ENCODE measurements at places on chromosomes 4 and X.

- DNase-seq: no peak
These were observed 3.2 kb upstream of the CPZ start for GRCh38 chr4:8589336-8589735.

- DNase-seq: no peak
These were observed 329.1 kb upstream of the MAD2L1 start for GRCh38 chr4:120395746-120396145.

DNA sequence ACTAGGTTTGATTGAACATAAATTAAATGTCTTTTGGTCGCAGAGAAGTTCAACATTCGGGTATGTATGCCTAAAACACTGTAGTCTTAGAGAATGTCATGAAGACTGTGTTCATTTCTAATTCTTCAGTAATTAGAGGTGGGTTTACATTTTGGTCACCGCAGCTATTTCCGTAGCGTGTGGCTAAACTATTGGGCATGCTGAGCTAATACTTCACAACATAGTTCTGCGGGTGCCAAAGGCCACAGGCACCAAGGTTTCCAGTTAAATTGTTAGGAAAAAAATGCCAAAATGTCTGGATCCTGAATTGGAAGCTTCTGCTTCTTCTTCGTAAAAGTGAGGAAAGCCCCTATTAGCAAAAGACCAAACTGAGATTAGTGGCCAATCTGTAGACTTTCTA is 25.1 kb downstream of the SMIM31 start:
- no peak for DNase-seq

GRCh38 chr4:155073852-155074251 is 134.6 kb upstream of the NPY2R start:
- DNase-seq: no peak

GRCh38 chrX:139201924-139202323 is 328.6 kb upstream of the F9 start:
- no peak for DNase-seq

DNA sequence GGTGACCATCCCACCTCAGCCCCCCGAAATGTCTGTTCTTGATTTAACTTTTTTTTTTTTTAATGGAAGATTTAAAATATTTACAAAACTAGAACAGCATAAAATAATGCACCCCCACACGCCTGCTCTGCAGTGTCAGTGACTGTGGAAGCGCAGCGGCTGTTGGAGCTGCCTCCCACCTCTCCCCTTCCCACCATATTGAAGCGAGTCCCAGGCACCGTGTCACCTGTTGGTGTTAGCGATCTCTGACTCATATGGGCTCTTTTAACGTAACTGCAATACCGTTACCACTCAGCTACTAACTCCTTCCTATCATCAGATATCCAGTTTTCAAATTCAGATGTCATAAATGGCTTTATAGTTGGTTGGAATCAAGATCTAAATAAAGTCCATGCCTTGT is 17.1 kb upstream of the TADA2B start:
- no peak for DNase-seq

DNA sequence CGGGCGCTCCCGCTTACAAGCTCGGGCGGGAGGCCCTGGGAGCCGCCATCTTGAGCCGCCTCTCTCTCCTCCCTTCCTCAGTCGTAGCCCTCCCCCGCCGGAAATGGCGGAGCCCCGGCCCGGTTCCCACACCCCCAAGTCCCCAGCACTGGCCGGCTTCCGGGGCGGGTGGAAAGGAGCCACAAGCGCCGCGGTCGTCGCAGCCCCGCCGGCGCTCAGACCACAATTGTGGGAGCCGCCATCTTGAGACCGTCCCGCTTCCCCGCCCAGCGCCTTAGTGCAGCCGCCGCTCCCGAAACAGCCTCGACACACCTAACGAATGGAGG is 531 bp downstream of the HCFC1 start:
- peak; percentile 95 for DNase-seq

DNA sequence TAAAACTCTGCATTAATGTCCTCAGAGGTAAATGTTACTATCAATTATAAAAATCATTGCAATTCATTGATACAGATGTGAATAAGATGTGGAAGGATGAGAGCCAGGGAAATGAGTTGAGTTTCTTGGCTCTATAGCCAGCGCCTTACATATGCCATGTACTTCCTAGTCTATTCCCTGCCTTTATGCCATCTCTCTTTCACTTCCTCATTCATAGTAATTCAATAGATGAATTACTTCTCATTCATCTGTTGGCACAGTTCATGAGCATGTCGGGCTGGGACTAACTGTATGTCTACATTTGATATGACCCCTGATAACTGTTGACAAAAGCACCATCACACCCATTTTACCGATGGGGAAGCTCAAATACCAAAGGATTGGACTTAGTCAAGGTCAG is 55.7 kb downstream of the LNX1 start:
- no peak for DNase-seq

DNA sequence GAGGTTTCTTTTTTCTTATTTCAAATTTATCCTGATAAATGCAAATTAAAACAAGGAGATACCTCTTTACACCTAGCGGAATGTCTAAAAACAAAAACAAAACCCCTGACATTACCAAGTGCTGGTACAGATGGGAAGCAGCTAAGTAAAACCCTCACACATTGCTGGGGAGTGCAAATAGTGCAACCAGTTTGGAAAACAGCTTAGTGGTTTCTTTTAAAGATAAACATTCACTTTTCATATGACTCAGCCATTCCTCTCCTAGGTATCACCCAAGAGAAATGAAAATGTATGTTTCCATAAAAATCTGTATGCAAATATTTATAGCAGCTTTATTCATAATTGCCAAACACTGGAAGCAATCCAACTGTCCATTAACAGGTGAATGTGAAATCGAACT is 84.1 kb upstream of the HELT start:
- DNase-seq: no peak

DNA sequence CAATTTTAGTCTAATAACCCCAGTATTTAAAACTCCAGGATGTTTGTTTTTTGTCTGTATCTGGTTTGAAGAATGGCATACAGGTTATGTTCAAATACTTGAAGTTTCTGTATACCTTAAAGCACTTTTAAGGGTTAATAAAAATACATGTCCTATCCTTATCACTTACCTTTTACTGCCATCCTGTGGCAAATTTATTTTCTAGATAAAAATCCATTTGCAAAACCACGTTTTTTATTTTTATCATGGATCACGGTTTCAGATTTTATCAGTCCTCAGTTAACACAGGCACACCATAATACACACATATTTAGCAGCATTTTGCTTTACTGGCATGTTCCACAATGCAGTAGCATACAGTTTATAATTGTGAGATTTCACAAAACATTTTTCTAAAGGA is 113.3 kb upstream of the H2AZ1 start:
- DNase-seq: no peak

GRCh38 chr4:150229520-150229919 is 151.3 kb downstream of the DCLK2 start:
- DNase-seq: no peak

DNA sequence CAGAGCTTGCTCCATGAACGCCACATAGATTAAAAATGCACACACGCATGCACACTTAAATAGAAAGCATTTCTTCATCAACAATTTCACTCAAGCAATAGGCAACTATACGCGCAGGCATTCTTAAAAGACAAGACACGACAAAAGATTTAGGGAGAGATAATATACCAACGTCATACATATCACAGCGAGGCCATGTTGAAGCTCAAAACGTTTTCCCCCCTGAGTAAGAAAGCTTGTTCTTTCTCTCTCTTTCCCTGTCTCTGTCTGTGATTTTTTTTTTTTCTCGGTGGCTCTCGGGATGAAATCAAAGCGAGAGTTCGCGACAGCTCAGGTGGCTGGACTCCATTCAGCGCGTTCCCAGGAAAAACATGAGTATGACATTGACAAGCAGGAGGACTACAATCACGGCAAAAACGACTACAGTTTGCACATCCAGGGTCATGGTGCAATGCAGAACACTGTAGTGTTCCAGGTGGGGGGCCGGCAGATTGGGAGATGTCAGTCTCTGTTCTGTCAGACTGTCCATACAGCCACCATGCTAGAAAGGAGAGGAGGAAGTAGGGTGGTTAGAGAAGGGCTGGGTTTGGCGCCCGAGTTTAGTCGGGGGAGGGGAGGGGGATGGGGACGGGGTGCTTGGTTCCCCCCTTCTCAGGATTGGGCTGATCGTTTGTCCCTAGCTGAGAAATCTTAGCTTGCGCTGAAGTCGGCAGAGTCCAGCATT is 30.7 kb downstream of the ARHGEF9 start:
- DNase-seq: no peak

GRCh38 chrX:11430271-11430670 is 137.1 kb downstream of the AMELX start:
- DNase-seq: no peak

DNA sequence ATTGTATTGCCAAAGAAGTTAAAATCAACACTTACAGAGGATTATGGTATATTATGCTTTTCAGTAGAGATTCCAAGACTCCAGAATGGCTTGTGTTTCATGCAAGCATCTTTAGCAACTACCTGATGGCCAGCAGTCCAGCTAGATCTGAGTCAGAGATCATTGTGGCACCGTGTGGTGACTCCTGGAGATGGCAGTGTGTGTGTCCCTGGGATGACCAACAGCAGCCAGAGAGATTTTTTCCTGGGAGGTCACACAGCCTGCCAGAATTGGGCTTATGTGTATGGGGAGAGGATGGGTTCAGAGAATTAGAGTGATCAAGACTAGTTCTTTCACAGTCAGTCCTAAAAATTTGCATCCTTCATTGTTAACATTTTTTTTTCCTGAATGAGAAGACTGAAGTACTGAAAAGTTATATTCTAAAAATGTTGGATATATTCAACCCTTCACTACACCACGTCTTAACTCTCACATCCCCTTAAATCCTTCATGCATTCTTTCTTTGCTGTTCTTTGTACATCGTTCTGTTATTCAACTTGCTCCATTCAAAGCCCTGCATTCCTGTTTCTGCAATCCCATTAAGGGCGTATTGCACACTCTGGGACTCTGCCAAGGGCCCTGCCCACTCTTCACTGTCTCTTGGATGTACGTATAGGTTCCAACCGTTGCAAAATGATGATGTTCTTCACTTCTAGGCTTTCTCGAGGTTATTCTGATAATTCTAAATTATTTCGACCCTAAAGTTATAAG is 12.4 kb downstream of the TENM3 start:
- no peak for DNase-seq

DNA sequence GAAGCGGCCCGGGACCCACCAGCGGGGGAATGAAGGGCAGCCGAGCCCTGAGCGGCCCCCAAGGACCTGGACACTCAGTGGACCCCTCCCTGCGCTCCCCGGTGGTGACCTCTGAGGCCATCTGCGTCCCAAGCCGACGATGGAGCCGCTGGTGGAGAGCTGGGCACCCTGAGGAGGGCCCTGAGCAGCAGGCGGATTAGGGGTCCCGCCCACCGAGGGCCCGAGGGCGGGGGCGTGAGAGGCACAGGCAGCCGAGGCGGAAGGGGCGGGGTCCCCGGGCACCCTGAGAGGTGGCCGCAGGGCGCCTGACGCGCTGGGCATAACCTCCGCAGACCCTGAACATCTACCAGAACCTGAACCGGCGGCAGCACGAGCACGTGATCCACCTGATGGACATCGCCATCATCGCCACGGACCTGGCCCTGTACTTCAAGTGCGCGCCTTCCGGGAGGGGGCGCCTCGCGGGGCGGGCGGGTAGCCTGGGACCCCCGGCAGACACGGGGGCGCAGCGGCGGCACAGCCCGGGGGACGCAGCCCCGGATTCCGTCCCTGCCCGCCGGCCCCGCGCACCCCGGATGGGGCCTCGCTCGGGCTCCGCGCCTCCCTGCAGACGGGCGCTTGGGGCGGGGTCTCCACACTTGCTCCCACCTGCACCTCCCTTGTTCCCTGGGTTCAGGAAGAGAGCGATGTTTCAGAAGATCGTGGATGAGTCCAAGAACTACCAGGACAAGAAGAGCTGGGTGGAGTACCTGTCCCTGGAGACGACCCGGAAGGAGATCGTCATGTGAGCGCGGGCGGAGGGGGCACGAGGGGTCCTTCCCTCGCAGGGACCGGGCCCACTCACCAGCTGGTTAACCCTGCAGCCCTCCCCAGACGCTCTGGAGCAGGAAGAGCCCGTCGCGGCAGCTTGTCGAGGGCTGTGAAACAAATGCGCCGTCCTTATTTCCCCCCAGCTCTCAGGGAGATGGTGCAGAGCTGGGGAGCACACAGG is 10.3 kb downstream of the ATP5ME start:
- DNase-seq: peak; percentile 75

DNA sequence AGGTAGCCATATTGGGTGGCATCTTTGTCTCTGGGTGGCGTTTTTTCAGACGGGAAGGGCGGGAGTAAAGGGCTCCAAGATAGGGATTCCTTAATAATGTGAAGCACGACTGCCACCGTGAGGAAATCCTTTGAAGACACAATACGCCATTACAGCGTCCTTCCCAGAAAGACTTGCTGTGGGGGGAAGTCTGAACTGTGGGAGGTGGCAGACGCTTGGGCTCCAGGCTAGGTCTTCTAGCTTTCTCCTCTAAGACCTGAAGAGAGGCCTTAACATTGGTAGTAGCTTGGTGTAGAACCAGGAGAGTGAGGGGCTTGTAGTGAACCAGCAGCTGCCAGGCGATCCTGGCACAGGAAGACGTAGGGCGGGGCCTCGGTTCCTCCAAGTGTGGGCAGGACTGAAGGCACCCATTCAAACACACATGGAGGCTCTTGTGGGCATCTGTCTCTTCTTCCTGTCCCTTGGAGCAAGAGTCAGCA is 197.3 kb downstream of the OR13H1 start:
- DNase-seq: peak; percentile 71

DNA sequence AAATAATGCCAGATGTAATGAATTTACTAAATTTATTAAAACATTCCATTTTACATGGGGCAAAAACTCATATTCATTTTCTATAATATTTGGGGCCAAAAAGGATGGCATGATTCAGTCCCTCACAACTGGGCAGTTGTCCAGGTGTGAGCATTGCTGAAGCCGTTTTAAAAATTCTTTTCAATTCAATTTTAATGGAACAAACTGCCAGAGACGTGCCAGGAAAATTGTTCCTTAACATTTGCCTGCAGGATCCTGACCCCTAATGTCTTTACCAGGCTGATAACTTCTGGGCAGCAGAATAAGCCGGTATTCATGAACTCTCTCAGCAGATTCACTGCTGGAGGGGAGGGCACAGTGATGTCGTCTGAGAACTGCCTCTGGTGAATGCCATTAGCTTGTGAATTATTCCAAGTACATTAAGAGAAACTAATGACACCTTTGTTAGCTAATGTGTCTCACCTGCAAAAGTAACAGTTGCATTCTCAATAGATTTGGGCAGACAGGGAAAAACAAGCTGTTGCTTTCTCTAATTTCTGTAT is 1445.1 kb upstream of the TENM3 start:
- DNase-seq: no peak

DNA sequence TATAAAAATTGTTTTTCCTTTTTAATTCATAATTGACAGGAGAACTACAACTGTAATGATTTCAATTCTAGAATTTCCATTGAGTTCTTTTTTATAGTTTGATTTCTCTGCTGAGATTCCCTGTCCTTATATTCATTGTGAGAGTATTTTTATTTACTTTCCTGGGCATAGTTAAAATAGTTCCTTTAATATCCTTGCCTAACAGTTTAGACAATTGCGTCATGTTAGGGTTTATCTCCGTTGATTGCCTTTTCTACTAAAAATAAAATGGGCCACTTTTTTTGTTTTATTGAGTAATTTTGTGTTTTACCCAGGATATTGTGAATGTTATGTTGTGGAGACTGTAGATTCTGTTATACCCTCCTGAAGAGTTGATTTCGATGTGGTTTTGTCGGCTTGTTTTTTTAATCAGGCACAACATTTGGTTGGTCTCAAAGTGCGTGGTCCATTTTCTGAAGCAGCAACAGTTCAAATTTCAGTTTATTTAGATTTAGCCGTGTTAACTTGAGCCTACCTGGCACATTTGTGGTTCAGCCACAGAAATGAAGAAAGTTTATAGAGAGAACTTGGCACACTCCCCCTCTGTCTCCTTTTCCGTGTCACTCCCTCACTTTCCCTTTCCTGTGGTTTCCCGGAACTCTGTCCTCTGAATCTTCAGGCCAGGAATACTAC is 16.0 kb upstream of the PRRG1 start:
- DNase-seq: no peak

GRCh38 chr4:2060611-2061185 is 1.6 kb downstream of the NAT8L start:
- DNase-seq: no peak

All from GM06990 (cell line).